ENCODE measurements at places on chromosomes 1 and 21. TPM values are rescaled to one million over a fixed set of nuclear protein-coding genes. Genes with fewer than 3 reads are reported as not detected.

- DNase-seq, result no peak
Measured at GRCh38 chr21:29257701-29258100, 41.0 kb upstream of the BACH1 start.

GRCh38 chr1:186308264-186309060, 66.6 kb downstream of the TPR start:
- DNase-seq, result no peak

DNA sequence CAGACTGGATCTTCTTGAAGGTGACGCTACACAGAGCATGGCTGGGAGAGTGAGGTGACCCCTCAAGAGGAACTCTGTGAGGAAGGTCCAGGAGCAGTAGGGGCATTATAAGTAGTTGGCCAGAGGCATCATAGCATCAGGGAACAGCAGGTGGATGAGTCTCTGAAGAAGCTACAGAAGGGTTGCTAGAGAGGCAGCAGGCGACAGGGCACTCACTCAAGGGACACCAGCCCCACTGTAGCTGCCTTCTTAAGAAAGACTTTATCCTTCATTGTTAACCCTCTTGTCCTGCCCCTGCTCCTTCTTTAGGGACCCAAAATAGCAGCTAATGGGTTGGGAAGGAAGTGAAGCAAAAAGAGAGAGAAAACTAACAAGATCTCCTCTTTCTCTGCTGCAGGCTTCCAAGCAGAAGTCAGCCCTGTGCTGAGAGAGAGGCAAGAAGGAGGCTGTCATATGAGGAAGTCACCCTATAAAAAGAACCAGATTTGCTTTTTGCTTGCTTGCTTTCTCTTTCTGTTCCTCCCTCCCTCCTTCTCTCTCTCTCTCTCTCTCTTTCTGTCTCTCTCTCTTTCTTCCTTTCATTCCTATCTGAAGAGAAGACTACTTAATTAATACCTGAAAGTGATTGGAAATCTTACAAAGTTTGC, 7.7 kb upstream of the CD5L start:
- no peak for DNase-seq

- no peak for DNase-seq
Measured at GRCh38 chr1:184771190-184771691, 16.6 kb upstream of the EDEM3 start.

GRCh38 chr21:45049714-45050344, 24.6 kb upstream of the ADARB1 start:
- DNase-seq, result peak; percentile 46

Gene IL19
- polyA plus RNA-seq, result 1.0 TPM

DNA sequence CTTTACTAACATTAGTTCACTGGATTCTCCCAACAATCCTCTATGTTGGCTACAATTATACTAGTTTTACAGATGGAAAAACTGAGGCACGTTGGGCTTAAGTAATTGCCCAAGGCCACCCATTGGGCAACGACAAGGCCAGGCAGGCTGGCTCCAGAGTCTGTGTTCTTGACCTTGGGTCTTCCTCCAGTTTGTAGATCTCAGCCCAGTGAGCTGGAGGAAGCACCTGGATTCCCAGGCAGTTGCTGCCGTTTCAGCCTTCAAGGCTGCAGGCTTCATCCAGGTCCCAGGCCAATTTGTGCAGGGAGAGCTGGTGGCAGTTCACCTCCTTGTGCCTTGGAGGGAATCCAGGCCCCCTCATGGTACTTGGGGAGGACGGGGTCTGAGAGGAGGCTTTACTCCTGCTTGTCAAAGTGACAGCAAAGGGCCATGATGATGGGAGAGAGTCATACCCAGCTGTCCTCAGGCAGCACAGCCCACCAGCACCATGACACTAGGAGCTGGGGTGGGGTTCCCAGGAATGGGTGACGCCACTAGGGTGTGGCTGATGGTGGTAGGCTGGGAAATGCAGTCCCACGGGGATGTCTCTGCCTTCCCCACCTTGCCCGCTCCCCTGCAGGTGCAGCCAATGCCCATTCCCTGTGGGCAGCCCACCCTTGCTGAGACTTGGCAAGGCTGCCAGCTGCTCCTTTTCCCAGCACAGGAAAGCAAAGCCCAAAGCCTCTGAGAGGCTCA, 27.1 kb downstream of the PKP1 start:
- DNase-seq, result no peak

Gene FLAD1
- polyA plus RNA-seq, result 32.4 TPM

DNA sequence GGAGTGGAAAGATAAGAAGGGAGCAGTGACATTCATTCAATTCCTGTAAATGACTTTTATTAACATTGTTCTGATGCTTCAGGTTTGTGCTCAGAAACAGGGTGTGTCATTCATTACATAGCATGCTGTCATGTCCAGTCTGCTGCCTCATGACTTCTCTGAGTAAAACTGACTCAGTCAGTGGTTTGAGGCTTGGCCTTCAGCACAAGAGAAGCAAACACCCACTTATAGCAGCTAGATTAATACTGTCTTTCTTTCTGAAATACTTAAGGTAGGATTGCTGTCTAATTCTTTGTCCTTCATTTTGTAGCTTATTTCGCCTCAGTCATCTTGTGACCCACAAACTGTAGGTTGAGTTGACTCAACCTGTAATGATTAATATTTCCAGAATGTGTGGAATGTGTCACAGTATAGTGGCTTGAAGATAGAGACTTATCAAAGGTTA, 32.9 kb downstream of the RASAL2 start:
- no peak for DNase-seq

DNA sequence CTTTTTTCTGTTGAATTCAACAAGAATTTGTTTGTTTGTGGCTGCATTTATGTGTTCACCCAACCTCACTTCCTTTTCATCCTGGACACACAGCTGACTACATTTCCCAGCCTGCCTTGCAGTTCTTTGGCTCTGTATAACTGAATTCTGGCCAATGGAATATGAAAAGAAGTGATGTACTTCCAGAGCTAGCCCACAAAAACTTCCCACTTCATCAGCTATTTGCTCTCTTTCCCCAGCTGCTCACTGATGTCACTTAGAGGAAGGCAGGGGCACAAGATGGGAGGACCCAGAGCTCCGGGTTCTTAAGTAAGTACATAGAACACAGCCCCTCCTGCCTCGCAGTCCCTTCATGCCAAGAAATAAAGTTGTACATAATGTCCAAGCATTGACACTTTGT, 235.0 kb upstream of the FGGY start:
- DNase-seq, result peak; percentile 57

Gene PTCH2
- polyA plus RNA-seq, result 5.4 TPM

DNA sequence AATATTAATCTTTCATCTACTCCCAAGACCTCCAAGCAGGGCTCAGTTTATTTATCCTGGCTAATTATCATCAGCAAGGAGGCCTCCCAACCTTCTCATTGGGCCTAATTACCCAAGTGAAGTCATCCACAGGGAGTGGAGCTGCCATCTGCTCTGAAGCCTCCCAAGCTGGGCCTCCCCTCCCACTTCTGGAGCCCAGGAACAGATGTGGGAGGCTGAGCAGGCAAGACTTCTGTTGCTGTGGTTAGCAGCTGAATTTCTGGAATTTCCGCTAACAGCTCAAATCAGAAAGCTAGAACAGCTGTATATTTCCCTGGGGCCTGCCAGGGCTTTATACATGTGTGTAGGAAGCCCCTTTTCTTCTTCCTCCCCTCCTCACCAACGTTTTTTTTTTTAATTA, 127.5 kb downstream of the UCK2 start:
- peak; percentile 25 for DNase-seq

DNA sequence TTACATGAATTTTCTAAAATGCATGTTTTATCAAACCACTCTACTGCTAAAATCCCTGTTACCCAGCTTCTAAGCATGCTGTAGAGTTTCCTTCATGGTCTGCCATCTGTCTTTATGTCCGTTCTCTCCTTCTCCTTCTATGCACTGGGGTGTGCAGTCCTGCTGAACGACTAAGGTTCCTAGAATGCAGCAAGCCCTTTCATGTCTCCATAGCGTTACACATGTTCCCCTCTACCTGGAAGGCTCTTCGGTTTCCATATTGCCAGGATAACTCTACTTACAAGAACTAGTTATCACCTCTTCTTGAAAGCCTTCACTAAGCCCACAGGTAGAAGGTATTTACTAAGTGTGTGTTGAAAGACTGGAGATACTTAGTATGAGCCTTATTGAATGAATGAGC, 22.2 kb downstream of the DNM3 start:
- no peak for DNase-seq

- DNase-seq, result peak; percentile 32
Measured at GRCh38 chr1:231161667-231162296, at the start of gene TRIM67. Gene TRIM67, plus strand, starts transcription at chr1:231162058. Its CDS starts 912 bp downstream, at chr1:231162970.

DNA sequence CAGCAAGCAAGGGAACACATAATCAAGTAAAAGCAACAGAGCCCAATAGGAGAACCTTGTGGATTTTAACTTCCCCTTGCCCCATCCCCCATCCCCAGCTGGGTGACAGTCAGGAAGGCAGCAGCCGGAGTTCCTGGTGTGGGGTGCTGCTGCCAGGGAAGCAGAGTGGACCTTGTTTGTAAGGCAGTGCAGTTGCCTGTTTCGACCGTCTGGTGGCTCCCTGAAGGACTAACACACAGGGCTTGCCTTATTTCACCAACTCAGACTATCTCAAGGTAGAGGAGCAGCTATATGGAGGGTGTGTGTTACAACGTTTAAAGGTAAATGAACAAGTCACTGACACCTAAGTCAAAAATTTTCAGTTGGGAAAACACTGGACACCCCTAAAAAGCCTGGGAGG, 6.6 kb downstream of the KRTAP10-8 start:
- no peak for DNase-seq

- DNase-seq, result no peak
Measured at GRCh38 chr1:24996983-24997893, 67.2 kb upstream of the RUNX3 start.

GRCh38 chr1:181126289-181126688, 37.8 kb downstream of the IER5 start:
- DNase-seq, result no peak

Gene REN
- 15.3 TPM for polyA plus RNA-seq

DNA sequence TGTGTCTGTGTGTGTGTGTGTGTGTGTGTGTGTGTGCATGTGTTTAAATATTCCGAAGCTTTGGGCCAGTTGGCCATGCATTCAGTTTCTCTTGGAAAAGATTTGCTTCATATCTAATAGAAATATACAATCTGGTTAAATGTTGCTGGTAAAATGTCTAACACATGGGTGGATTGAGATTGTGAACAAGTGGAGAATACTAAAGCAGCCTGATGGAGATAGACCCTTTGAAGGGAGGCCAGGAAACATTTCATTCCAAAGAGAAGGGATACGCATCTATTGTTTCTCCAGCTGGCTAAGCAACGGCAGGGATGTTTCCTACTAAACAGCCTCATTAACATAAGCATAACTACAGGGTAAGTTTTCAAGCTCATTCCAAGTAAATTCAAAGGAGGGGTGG, 257.5 kb upstream of the PTBP2 start:
- DNase-seq, result no peak

DNA sequence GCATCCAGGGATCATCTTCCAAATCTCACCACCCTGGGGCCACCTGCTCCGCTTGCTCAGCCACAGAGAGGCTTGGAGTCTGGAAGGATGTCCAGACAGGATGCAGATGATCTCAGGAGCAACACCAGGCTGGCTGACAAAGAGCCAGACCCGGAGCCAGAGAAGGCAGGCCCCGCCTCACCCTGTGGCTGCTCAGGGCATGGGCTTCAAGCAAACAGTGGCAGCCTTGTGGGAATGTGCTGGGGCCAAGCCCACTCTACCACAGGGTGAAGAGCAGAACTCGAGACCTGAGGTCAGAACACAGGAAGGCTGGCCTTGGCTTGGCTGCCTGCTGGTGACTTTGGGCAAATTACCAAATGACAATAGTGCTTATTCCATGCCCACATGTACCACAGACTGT, 45.5 kb downstream of the MRPL37 start:
- no peak for DNase-seq

Gene RPE65
- 0.22 TPM for polyA plus RNA-seq

- DNase-seq, result no peak
Measured at GRCh38 chr1:204735042-204735441, 49.5 kb upstream of the LRRN2 start.

- DNase-seq, result no peak
Measured at GRCh38 chr21:35562876-35563275, 497.4 kb downstream of the SETD4 start.

GRCh38 chr1:101706366-101706765, 290.4 kb downstream of the OLFM3 start:
- no peak for DNase-seq

Gene EPHA2
- 15.4 TPM for polyA plus RNA-seq

Gene SELE
- 0.52 TPM for polyA plus RNA-seq
